ENCODE measurements at places on chromosomes 2 and 18.

- no peak for DNase-seq
Measured at GRCh38 chr18:10499230-10499629, 26.6 kb upstream of the NAPG start.

GRCh38 chr2:208015475-208015874 lies 9.9 kb downstream of the PLEKHM3 start:
- DNase-seq = no peak

DNA sequence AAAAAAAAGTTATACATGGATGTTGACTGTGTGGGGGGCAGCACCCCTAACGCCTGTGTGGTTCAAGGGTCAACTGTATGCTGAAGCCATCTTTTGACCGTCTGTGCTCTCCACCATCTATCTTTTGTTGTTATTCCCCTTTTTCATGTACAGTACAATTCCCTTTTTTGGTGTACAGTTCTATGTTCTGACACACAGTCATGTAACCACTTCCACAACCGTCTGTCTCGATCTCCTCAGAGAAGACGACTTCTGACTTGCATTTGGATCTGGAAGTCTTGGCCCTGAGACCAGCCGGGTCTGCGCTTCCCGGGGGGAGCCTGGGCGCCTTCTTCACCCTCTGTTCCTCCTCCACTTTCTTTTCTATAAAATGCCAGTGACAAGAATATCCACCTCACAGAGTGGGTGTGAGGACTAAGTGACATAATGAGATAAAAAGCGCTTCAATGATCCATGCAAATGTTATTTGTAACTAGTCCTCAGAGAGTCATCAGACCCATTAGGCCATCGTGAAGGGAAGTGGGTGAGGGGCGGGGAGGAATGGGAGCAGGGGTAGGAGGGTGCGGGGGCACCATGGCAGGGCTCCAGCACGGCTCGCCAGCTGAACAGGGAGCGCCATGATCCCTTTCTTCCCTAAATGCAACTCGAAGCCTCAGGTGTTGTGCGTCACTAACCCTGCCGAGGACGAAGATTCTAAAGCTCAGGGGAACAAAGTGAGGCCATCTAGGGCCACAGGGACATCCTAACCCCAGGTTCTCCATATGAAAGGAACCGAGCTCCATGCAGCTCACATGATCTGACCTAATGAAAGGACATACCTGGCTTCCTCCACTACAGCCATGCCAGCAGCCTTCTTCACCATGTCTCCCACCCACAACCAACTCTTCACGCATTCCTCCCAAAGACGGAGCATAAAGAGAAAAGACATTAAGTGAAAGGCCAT lies 16.6 kb downstream of the ADCY3 start:
- DNase-seq = no peak

GRCh38 chr2:217900780-217901360 lies 101.9 kb downstream of the TNS1 start:
- DNase-seq = no peak

DNA sequence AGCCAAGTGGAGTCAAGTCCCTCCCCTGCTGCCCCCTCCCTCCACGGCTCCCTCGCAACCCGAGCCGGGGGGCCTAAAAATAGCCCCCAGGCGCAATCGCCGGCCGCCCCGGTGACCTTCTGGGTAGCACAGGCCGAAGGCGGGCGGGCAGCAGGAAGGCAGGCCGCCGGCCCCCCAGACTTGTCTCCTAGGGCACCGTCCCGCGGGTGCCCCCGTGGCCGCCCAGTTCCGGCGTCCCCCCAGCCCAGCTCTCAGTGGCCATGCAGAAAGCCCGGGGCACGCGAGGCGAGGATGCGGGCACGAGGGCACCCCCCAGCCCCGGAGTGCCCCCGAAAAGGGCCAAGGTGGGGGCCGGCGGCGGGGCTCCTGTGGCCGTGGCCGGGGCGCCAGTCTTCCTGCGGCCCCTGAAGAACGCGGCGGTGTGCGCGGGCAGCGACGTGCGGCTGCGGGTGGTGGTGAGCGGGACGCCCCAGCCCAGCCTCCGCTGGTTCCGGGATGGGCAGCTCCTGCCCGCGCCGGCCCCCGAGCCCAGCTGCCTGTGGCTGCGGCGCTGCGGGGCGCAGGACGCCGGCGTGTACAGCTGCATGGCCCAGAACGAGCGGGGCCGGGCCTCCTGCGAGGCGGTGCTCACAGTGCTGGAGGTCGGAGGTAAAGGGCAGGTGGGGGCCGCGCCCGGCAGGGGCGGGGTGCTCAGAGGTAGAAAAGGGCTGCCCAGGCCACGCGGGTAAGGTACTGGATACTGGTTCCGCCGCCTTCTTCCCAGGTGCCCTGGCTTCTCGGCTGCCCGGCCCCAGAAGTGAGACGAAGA lies at the start of gene SPEG:
SPEG (plus strand) TSS at position 126 of the 808 bp plus-strand sequence; CDS start at position 261, 135 bp downstream.
- no peak for DNase-seq

- no peak for DNase-seq
Measured at GRCh38 chr2:150030436-150031190, 443.0 kb upstream of the MMADHC start.

DNA sequence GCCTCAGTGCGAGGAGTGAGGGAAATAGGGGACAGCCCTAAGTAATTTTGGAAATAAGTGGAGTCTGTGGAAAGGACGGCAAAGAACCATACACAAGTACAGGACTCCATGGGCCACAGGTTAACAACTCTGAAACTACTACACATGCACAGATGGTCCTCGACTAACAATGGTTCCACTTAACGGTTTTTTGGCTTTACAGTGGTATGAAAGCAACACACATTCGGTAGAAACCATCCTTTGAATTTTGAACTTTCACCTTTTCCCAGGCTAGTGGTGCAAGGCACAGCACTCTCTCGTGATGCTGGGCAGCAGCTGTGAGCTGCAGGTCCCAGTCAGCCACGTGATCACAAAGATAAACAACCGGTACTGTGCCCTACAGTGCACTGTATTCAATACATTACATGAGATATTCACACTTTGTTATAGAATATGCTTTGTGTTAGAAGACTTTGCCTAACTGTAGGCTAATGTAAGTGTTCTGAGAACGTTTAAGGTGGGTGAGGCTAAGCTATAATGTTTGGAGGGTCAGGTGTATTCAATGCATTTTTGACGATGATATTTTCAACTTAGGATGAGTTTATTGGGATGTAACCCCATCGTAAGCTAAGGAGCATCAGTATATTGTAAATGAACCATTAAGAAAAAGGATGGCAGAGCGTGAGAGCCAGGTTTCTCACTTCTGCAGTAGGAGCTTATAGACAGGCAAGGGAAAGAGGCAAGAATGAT lies 44.6 kb downstream of the TBC1D8 start:
- DNase-seq = no peak

DNA sequence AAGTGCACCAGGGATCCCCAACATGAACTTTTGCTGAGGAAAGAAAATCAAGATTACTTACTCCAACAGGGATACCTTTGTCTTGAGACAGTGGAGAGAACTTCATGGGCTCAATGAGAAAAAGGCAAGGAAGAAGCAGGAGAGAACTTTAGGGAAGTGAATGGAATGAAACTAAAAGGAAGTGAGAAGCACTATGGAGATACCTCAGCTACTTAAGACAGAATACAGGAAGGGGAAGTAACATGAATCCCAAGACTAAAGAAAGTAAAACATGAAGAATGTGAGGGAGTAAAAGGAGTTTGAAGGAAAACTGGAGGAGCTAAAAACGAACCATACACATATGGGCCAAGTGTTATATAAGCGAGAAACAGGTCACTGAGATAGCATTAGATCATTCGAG lies 32.4 kb upstream of the ACTR3 start:
- DNase-seq = no peak

- no peak for DNase-seq
Measured at GRCh38 chr2:2260696-2261268, 70.3 kb downstream of the MYT1L start.

DNA sequence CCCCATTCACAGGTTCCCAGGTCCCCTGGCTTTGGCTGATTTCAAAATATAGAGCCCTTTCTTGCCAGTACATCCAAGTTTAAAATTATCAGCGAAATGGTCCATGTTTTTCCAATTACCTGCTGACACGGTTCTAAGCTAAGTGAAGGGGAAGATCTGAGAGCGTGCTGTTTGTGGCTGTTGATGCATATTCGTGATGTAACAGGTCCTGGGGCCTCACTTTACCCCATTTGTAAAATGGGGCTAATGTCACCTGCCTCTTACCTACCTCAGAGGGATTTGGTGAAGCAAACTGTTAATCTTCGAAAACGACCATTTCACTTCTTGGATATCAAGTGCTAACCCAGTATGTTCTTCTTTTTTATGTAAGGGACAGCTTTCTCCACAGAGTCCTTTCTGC lies 33.0 kb downstream of the SLC1A4 start:
- DNase-seq = no peak

GRCh38 chr2:204775766-204776165 lies 230.5 kb downstream of the PARD3B start:
- no peak for DNase-seq

DNA sequence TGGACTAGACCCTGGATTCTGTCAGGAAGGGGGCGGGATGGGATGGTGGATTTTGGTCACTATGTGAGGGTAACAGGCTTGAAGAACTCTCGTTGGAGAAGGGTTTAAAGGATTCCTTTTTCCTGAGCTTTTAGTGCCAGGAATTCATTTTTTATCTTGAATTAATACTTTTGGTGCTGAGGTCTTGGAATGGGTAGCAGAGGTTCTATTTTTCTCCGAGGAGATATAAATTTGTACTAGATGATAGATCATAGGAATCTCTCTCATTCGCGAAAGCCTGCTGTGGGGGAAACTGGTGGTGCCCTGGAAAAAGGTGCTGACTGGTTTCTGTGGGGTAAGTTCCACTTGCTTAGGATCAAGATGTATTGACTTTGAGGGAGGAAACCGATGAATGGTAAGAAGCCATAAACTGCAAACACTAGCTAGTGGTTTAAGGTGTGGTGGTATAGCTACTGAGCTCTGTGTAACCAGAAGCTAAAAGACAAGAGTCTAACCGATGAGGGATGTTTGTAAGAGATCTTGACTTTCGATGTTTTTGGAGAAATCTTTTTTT lies 706 bp downstream of the AGPS start:
- DNase-seq = peak; percentile 15

GRCh38 chr2:235739704-235740415 lies 246.0 kb downstream of the AGAP1 start:
- no peak for DNase-seq

- DNase-seq = no peak
Measured at GRCh38 chr2:2243666-2244065, 87.4 kb downstream of the MYT1L start.

DNA sequence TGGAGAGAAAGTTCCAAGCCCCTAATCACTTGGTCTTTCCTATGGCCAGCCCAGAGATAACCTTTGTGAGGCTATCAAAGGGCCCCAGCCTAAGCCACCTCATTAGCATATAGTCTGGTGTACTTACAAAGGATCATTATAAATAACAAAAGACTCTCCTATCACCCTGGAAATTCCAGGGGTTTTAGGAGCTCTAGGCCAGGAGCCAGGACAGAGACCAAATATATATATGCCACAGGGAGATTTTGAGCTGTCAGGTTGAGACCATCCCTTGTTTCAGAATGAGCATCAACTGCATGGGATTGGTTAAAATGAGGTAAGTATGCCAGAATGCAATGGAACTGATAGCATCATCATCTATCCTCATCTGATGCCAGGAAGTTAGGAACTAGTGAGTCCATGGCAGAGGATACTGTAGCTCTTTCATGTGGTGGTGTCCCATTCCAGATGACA lies 32.1 kb upstream of the CHRNA1 start:
- no peak for DNase-seq

DNA sequence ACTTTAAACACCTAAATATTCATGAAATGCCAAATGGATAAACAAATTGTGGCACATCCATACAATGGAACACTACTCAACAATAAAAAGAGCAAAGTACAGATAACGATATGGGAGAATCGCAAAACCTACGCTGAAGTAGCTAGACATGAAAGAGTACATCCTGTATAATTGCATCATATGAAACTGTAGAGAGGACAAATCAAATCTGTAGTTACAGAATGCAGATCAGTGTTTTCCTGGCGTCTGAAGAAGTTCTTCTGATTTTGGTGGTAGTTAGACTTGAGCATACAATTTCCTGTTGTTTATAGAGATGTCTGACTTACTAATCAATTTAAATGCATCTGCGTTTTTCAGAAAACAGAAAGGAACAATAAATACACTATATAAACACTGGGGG lies 394.4 kb downstream of the SOCS6 start:
- DNase-seq = no peak

DNA sequence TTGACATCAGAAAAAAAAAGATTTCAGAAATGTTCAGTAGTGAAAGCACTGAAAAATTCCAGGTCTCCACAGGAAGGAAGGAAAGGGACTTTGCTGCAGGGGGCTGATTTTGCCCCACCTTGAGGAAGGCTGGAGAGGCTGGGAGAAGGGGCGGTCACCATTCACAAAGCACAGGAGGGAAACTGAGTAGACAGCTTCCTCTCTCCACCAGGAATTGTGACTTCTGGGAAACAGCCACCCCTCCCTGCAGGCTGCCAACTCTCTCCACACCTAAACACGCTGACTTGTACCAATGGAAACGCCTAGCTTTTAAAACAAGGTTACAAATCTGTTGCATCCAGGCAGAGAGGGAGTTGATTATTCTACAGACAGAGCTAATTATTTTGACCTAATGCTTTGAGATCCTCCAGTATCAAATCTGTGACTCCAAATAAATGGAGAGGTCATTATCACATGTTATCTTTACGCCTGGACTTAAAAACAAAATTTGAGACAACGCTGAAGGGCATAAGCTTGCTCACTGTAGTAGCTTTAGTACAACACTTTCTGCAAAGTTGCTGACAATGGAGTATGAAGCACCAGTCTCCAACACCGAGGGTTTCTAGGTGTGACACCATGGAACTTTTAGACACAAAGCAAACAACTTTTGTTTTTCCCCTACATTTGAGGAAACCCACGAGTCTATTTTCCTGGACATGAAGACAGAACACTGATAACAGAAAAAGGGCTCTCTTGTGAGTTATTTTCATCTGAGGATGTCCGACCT lies 42.7 kb downstream of the EPHA4 start:
- no peak for DNase-seq

DNA sequence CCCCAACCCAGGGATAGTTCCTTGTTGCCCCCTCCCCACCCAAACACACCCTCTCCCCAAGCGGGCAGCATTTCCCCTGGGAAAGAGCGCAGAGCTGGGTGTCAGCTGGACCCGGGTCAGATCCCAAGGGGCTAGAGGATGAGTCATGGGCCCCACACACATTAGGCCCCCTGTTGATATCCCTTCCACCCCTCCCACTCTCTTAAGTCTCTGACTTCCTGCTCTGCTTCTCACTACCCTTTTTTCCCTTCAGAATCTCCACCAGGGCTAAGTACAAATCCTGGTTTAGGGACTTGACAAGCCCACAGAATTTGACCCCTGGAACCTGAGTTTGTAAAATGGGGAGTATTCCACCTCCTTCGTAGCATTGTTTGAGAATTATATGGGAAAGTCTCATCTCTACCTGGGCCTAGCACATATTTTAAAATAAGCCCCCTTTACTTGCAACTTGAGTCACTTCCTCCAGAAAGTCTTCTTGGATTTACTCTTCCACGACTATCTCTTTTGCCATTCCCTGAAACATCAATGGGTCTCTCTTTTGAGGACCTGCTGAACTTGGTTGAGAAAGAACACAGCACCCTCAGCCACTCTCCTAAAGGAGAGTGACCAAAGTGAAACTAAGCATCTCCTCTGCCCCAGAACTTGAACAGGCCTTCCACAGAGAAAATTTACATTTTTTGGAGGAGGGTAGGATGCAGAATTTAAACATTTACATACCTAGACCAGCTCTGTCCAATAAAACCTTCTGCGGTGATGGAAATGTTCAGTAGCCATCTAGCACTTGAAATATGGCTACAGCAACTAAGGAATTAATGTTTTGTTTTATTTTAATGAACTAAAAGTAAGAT lies 4.7 kb downstream of the RTKN start:
- DNase-seq = no peak

Measured in AG08396 (cell line).